ENCODE measurements at places on chromosomes 3 and 15. TPM values are rescaled to one million over a fixed set of nuclear protein-coding genes. Genes with fewer than 3 reads are reported as not detected.

FRMD4B gene
- 39.1 TPM for total RNA-seq

GOLGA6L26 gene
- total RNA-seq, result not detected

DNA sequence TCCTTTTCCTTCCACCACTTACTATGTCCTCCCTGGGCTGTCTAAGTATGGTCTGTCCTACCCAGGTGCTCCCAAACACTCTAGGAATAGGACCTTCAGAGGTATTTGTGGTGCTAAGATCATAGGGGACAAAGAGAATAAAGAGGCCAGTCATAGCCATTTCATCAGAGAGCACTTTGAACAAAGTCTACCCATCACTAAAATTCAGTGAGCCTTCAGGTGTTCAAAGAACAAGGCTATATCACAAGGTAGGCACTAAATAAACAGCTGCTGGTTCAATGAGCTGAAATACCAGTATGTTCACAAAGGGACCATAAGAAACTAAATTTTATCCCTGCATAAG lies 38.8 kb downstream of the NBEAL2 start:
- no peak for DNase-seq

CCR8 gene
- total RNA-seq, result not detected

- no peak for DNase-seq
Observed at GRCh38 chr15:60387321-60387720, 10.5 kb downstream of the ANXA2 start.

- no peak for DNase-seq
Observed at GRCh38 chr3:171346582-171347300, 113.5 kb downstream of the TNIK start.

All from urinary bladder (tissue), 4 donors.